Stimulated activated naive B cell treated with anti-CD40 and anti-IgM and Interleukin-4, amounts not matched to agents 10 μg/mL and 1 μg/mL and 100 μg/mL, for 72 hours (primary cell): ENCODE measurements at places on chromosomes 3 and 15.

- DNase-seq = no peak
- peak overlapping the region; percentile 15 for H3K27ac ChIP-seq
- H3K4me3 ChIP-seq = no peak overlapping the region
Observed at GRCh38 chr15:30953731-30954378, 37.6 kb downstream of the MTMR10 start.

DNA sequence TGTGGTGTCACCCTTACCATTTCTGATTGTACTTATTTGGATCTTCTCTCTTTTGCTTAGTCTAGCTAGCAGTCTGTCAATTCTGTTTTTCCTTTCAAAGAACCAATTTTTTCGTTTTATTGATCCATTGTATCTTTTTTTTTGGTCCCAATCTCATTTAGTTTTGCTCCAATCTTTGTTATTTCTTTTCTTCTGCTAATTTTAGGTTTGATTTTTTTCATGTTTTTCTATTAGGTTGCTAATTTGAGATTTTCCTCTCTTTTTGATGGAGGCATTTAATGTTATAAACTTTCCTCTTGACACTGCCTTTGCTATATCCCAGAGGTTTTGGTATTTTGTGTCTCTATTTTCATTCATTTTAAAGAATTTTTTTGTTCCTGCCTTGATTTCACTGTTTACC, 16.9 kb upstream of the FAM98B start:
- H3K36me3 ChIP-seq = no peaks in the 10 kb centered on the region
- DNase-seq = no peak
- H3K27me3 ChIP-seq = peaks cover 38% of the 10 kb centered on the region
- peaks cover 7% of the 10 kb centered on the region for H3K4me1 ChIP-seq

DNA sequence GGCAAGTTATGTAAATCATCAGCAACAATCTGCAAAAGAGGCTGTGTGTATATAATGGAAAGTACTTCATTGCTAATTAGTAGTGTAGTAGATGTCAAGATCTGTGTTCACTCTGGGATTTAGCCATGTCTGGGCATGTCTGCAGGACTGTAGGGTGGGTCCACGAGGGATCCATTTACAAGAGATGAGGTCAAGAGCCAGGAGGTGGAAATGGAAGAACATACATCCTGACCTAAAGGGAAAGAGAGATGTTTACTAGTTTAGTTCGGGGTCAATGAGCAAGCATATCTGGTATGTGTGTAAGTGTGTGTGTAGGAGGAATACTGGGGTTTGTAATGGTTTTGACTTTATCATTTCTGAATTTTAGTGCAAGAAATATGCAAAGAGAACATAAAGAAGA, 171.5 kb upstream of the NANOGP8 start:
- H3K27ac ChIP-seq = no peak overlapping the region
- no peaks in the 10 kb centered on the region for H3K27me3 ChIP-seq
- no peaks in the 10 kb centered on the region for H3K4me1 ChIP-seq
- DNase-seq = no peak
- no peaks in the 10 kb centered on the region for H3K36me3 ChIP-seq
- H3K4me3 ChIP-seq = no peak overlapping the region

- no peaks in the 10 kb centered on the region for H3K4me1 ChIP-seq
- no peak overlapping the region for H3K27ac ChIP-seq
- H3K36me3 ChIP-seq = peaks cover 4% of the 10 kb centered on the region
- peaks cover 5% of the 10 kb centered on the region for H3K27me3 ChIP-seq
- DNase-seq = no peak
Observed at GRCh38 chr3:127113571-127113891, 79.4 kb upstream of the PRR23E start.

- H3K27ac ChIP-seq = no peak overlapping the region
- H3K4me3 ChIP-seq = no peak overlapping the region
- H3K36me3 ChIP-seq = peaks cover 22% of the 10 kb centered on the region
- no peak for DNase-seq
- H3K4me1 ChIP-seq = peaks cover 77% of the 10 kb centered on the region
- no peaks in the 10 kb centered on the region for H3K27me3 ChIP-seq
Observed at GRCh38 chr15:90421527-90421926, 33.5 kb downstream of the IQGAP1 start.

DNA sequence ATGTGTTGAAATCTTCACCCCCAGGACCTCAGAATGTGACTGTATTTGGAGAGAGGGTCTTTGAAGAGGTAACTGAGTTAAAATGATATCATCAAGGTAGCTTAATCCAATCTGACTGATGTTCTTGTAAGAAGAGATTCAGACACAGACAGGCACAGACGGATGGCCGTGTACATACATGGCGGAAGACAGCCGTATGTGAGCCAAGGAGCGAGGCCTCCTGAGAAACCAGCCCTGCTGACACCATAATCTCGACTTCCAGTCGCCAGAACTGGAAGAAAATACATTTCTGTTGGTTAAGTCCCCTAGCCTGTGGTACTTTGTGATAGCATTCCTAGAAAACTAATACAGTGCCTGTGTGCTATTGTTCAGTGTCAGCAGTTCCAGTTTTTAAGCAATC, 73.6 kb downstream of the APBA2 start:
- no peak overlapping the region for H3K4me3 ChIP-seq
- H3K36me3 ChIP-seq = no peaks in the 10 kb centered on the region
- DNase-seq = no peak
- no peak overlapping the region for H3K27ac ChIP-seq

DNA sequence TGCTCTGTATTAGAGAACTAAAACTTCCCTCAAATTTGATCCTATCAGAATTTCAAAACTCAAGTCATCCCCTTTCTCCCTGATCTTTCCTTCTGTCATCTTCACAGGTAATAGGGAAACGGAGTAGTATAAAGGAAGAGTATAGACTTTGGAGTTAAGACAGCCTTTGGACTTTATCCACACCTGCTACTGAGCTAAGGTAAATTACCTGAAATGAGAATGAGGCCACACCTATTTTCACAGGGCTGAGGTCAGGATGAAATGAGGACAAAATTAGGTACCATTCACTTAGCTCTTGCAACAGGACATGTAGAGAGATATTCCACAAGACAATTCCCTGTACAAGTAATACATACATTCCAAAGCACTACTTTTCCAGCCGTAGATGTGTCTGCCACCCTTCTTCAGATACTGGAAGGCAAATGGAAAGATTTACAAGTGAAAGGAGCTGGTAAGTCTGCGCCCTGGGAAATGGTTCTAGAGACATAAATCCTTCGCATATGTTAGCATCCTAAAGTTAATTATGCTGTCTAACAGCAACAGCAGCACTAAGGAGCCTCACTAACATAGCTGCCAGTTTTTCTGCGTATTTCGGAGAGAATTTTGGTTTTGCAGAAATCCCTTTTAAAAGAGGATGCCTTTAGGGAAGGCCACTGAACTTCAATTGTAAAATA, 461.8 kb downstream of the SHQ1 start:
- peaks cover 2% of the 10 kb centered on the region for H3K36me3 ChIP-seq
- DNase-seq = no peak
- peaks cover 50% of the 10 kb centered on the region for H3K4me1 ChIP-seq
- no peaks in the 10 kb centered on the region for H3K27me3 ChIP-seq
- H3K27ac ChIP-seq = no peak overlapping the region
- H3K4me3 ChIP-seq = no peak overlapping the region

DNA sequence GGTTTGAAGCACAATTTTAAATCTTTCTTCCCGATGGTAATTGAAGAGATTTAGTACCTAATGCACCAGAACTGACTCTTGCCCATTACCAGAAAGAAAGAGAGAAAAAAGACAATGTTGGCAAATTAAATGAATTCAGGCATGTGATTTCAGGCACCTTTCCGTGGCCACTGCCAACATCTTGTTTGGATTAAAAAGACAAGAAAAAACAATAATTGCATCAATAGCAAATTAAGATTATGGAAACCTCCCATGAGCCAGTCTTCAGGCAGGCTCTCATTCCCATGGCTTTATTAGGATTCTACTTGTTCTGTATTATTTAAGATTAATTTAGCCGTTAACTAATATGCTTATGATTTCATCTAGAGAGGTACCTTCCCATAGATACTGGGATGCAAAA, 193.0 kb downstream of the GREM1 start:
- no peaks in the 10 kb centered on the region for H3K36me3 ChIP-seq
- H3K27ac ChIP-seq = no peak overlapping the region
- no peak for DNase-seq
- no peak overlapping the region for H3K4me3 ChIP-seq
- peaks cover 6% of the 10 kb centered on the region for H3K27me3 ChIP-seq
- peaks cover 30% of the 10 kb centered on the region for H3K4me1 ChIP-seq

GRCh38 chr3:172192830-172193415, 153.5 kb downstream of the FNDC3B start:
- H3K4me3 ChIP-seq = no peak overlapping the region
- H3K27ac ChIP-seq = no peak overlapping the region
- no peak for DNase-seq
- H3K4me1 ChIP-seq = no peaks in the 10 kb centered on the region
- H3K27me3 ChIP-seq = no peaks in the 10 kb centered on the region

- H3K27ac ChIP-seq = no peak overlapping the region
- no peaks in the 10 kb centered on the region for H3K4me1 ChIP-seq
- H3K27me3 ChIP-seq = no peaks in the 10 kb centered on the region
- H3K4me3 ChIP-seq = no peak overlapping the region
Observed at GRCh38 chr3:54621184-54621583, 306.7 kb downstream of the LRTM1 start.

DNA sequence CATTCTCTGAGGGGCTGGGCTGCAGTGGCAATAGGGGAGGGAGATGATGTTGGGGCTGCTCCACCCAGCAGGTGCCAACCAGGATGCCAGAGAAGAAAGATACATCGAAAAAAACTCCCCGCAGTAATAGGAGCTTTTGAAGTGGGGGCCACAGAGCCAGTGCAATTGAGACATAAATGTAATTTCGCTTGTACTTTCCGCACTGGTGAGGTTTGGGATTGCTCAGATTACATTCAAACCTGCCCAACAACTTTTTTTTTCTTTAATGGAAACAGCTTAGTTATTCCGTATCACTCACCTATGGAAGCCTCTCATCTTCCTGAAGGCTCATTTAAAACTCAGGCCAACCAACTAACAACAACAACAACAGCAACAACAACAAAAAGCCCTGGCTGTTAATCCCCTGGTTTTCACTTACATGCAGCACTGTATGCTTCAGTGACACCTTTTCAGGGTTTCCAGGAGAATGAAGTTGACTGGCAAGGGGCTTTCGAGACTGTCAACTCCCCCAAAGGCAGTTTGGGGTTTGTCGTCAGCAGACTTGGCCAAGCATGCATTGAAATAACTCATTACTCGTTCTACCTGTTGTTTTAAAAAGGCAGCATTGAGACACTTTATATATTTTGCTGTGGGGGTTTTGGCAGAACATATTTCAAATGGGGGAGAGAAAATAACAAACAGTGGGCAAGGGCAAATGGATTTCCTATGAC, 163.8 kb downstream of the EBLN2 start:
- no peaks in the 10 kb centered on the region for H3K36me3 ChIP-seq
- H3K4me1 ChIP-seq = no peaks in the 10 kb centered on the region
- H3K27ac ChIP-seq = no peak overlapping the region
- H3K27me3 ChIP-seq = peaks cover 6% of the 10 kb centered on the region
- no peak overlapping the region for H3K4me3 ChIP-seq
- no peak for DNase-seq

DNA sequence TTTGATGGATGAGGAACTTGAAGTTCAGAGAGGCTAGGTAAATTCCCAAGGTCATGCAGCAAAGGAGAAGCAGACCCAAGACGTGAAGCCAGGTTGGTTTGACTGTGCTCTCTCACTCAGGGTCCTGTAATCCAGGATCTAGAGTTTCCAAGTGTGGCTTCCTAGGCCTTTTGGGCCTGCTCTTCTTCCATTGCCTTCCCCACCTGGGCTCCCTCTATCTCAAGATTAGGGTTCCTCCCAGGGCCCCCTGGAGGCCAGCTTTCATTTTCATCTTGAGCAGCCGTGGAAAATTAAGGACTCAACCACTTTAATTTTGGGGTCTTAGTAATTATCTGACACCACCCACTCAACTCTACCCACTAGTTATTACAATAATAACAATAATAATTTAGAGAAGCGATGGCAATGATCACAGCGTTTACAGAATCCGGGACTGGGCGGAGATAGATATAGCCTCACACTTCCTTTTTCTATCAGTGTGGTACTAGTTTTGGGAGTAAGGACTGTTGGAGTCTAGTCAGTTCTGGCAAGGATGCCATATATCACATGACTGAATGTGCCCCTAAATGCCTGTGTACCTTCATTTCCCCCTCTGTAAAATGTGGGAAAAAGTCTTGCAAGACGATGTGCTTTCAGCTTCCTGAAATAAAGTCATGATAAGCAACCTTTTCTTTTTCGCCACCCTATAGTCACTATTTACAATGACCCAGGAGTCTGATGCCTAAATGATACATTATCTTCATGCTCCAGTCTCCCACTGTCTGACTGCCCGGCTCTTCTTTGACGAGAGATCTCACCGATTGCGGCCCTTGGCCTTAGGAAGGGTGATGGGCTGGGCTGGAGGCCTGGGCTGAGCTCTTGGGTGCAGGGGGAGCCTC, 30.2 kb upstream of the MAGEF1 start:
- H3K4me1 ChIP-seq = peaks cover 4% of the 10 kb centered on the region
- no peaks in the 10 kb centered on the region for H3K36me3 ChIP-seq
- H3K27ac ChIP-seq = no peak overlapping the region
- H3K27me3 ChIP-seq = peaks cover 19% of the 10 kb centered on the region

GRCh38 chr3:43962043-43962442, 271.3 kb downstream of the ABHD5 start:
- H3K4me3 ChIP-seq = no peak overlapping the region
- peaks cover 29% of the 10 kb centered on the region for H3K27me3 ChIP-seq
- no peak for DNase-seq
- peaks cover 8% of the 10 kb centered on the region for H3K4me1 ChIP-seq
- H3K27ac ChIP-seq = no peak overlapping the region
